Fibroblast of lung (primary cell): ENCODE measurements at places on chromosomes 4 and X. TPM values are rescaled to one million over a fixed set of nuclear protein-coding genes. Genes with fewer than 3 reads are reported as not detected.

DNA sequence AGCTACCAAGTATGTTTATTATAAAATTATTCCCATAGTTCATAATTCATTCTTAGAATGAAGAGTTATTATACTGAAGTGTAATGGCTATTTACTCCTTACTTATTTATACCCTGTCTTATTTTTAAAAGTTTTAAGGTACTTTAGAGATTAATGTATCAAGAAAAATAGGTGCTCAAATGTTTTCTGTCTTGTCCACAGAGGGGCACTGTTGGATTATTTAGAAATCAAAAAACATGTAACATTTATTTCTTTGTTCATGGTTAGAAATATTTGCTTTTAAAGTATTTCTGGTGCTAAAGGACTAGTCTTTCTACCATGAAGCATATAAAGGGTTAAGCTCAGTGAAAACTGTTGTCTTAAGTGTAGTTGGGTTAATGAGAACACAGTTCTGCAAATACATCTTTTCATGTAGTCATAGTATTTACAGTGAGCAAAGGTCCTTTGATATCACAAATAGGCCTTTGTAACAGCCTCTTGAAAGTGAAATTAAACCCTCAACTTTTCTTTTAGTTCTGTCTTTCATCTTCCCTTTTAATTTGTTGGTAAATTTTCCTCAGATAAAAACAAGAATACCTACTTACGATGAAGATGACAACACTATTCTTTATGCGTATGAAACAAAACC, 7.7 kb downstream of the SCML1 start:
- DNase-seq = no peak

DNA sequence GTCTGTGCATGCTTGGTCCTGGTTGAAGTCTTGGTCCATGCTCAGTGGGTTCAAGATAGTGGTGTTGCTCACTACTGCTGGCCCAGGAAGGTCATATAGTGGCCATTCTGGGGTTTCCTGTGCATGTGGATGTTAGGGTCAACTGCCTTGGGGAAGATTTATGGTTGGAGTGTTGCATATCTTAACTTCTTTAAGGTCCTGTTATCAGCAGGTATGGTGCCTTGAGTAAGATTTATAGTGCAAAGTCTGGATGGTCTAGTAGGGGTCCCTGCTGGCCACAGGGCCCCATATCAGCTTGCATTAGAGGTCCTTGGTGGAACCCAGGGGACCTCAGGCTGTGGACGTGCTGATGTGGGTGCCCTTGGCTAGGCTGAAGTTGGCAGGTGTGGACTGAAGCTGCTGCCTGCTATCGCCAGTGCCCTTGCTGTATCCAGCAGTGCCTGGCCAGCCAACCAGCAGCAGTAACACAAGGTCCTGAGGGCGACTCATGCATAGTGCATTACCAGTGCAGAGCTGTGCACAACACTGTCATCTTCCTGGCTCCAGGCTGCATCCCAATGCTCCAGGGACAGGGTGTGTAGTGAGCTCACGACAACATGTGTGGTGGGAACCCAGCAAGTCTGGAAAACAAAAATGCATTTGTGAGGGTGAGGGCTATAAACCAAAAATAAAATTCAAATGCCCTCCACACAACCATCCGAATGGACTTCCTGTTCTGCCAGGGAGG, 61.0 kb downstream of the BEX3 start:
- no peak for DNase-seq

TLR2 gene
- 0.17 and 0.29 TPM in 2 replicates for polyA plus RNA-seq

SPOCK3 gene
- 0.08 and 0.16 TPM in 2 replicates for polyA plus RNA-seq
